ENCODE measurements at places on chromosomes 1 and 21.
A peak's percentile ranks its signal among the peaks of the same experiment; 100 is the strongest.

GRCh38 chr21:28159396-28159795, 833.3 kb downstream of the LTN1 start:
- DNase-seq = no peak

GRCh38 chr1:228216371-228217320, 8.8 kb downstream of the OBSCN start:
- DNase-seq = no peak

GRCh38 chr1:245217853-245218608, 63.2 kb downstream of the KIF26B start:
- no peak for DNase-seq

DNA sequence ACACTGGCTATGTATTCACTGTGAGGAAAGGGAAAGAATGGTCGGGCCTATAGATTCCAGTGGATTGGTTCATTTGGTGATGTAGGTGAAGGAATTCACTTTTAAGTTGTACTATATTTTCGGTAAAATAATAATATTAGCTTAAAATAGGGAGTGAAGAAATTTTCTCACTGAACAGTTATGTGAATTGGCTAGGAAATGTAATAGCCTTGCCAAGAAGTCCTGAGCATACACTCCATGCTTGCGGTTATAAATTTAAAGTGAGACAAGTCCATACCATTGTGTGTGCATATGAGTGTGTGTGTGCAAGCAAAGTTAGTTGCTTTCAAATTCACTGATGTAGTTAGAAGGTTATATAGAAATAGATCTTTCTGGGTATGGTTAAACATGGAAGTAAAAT, 1651.0 kb downstream of the NCAM2 start:
- no peak for DNase-seq

DNA sequence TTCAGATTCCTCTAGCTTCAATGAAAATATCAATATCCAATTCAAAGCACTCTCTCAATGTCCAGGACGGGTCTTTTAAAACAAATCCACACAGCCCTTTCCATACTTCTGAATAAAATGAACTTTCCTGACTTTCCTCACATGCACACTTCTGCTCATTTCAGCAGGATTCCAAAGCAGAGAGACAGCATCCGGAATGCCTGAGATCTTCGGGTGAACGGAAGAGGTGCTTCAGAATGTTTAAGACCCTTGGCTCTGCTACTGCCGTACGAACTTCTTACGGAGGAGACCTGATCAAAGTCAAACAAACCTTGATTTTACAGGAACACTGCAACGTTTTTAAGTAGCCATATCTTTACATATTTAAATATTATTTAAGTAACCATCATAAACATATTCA, 245.7 kb downstream of the PTBP2 start:
- DNase-seq = no peak

GRCh38 chr1:10617318-10617717, 142.6 kb downstream of the PEX14 start:
- no peak for DNase-seq

DNA sequence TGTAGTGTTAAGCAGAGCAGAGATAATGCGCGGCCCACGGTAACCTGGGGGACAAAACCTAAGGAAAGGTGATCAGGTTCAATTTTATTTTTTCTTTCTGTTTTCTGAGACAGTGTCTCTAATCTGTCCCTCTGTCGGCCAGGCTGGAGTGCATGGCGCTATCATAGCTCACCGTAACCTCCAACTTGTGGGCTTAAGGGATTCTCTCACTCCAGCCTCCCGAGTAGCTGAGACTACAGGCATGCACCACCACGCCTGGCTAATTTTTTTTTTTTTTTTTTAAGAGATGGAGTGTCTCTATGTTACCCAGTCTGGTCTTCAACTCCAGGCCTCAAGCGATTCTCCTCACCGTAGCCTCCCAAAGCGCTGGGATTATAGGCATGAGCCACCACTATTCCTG, 724 bp upstream of the ANKRD35 start:
- DNase-seq = no peak

DNA sequence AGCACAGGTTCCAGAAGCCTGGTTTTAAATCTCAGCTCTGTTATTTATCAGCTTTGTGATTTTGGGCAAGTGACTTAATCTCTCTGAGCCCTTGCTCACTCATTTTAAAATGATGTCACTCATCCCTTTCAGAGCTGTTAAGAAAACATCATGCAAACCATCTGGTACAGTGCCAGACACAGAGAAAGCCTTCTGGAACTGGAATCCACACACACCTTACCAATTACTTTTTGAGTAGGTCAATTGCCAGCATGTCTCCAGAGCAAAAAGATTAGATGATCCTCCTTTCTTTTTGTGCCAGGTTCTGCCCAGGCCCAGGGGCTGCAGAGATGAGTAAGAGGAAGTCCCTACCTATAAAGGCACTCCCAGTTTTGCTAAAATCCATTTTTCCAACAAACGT, 61.3 kb downstream of the ROR1 start:
- no peak for DNase-seq

GRCh38 chr1:116997066-116997465, 4.5 kb upstream of the CD101 start:
- no peak for DNase-seq

DNA sequence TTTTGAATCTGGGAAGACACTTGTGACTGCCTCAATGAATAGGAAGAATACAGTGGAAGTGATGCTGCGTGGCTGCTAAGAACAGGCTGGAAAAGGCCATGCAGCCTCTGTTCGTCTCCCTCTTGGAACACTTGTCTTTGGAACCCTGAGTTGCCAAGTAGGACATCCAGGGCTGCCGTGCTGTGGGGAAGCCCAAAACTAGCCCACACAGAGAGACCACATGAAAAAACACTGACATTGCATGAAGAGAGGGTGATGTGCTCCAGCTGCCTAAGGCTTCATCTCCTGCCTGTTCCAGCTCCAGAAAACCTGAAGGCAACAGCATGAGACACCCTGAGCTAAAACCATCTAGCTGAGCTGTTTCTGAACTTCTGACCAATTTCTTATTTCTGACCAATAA, 61.1 kb upstream of the GNG4 start:
- DNase-seq = no peak

GRCh38 chr21:42120101-42120902, 49.2 kb downstream of the UMODL1 start:
- DNase-seq = peak; percentile 88

DNA sequence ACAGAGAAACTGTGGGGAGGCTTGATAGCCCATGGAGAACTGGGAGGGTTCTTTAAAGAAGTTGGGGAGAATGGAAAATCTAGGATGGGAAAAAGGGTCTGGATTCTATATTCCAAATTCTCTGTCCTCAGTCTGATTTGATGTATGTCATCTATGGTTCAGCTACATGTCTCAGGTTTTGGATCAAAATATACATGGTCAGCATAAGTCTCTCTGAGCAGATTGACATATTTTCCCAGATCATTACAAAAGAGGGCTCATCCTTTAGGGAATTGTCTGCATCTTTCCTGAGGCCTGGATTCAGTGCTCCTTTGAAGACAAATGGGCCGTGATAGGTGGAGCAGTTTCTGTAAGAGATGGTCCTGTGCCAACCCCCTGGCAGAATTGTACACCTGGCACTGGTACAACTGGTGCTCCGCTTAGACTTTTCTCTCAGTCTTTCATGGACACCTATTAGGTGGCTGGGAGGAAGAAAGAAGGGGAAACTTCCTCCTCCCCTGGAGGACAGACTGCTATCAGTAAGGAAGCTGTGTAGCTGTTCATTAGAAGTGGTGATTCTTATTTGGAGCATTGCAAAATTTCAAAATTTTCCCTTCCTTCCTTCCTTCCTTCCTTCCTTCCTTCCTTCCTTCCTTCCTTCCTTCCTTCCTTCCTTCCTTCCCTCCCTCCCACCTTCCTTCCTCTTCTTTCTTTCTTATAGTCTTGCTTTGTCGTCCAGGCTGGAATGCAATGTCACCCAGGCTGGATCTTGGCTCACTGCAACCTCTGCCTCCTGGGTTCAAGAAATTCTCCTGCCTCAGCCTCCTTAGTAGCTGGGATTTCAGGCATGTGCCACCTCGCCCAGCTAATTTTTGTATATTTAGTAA, 26.1 kb upstream of the RGL1 start:
- DNase-seq = no peak

- DNase-seq = peak; percentile 18
Measured at GRCh38 chr1:90831910-90832309, 114.8 kb upstream of the BARHL2 start.

DNA sequence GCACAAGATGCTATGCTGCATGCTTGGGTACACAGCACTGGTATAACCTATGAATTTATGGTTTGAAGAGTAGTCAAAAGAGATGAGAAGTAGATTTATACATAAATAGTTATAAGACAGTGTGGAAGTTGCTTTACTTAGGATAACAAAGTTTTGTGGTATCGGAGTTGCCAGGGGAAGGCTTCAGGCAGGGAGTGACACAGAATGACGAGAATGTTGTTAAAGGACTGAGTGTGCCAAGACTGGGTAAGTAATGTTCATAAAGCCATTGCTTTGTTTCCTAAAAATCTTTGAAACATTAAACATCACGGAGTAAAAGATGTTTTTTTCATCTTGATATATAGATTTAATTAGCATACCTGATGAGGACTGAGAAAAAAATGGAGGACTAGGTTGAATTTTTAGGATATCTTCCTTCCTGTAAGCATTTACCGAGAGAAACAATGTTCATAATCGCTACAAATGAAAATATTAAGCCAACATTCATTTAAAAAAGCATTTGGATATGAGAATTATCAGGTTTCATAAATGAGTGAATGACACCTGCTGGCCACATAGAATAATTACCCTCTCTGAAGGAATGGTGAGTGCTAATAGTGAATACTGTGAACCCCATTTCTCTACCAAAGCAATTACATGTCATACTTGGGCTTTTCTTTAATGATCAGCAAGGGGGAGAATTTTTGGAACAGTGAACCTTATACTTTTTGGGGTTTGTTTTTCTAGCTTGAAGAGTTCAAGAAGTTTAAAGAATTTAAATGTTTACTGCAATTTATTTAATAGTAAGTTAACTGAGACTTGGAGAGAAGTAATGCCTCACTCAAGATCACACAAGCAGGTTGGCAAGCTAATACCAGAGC, 28.4 kb downstream of the EXTL2 start:
- no peak for DNase-seq

GRCh38 chr1:23854568-23854967, 13.5 kb downstream of the FUCA1 start:
- DNase-seq = no peak

DNA sequence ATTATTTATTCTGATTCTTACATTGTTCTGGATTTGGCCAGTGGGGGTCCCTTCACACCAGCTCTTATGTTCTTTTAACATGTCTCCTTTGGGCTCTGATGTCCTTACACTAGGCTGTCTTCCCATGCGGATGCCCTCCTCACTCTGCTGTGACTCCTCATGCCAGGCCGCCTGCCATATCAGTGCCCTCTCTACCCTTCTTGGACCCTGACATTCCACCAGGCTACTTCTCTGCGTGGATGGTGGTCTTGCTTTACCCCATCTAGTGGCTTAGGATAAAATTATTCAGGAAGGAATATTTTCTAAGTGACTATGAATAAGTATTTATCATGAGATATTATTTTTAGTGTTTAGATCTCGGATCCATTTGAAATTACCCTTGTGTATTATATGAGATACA, 21.2 kb downstream of the ATF6 start:
- no peak for DNase-seq

DNA sequence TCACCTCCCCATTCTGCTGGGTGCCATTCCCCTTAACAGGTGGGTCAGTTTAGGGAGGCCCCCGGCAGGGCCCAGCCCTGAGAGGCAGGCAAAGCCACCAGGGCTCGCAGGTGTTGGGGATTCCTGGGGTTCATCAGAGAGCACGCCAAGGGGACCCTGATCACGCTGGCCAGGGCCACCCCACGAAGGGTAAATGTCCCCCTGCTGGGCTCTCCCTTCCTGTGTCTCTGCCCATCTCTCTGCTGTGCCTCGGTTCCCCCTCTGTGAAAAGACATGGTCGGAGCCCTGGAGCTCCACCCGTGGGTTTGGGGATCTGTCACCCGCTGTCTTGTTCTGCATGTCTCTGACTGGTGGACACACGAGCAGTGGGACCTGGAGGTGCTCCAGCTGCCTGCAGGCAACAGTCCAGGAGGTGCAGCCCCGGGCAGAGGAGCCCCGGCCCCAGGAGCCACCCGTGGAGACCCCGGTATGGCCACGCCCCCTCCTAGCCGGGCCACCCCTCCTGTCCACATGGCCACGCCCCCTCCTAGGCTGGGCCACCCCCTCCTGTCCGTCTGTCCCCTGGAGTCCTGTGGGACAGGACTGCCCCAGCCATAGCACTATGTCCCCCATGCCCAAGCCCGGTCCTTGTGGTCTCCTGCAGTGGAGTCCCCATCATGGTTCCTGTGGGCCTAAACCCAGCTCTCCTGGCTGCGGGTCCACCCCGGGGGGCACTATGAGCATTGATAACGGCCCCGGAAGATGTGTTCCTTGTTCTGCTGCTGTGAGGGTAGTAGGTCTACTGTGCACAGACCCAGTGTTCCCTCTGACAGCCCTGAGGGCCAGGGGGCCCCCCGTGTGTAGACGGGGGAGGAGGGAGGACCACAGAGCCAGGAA, 6.5 kb downstream of the AIRE start:
- no peak for DNase-seq

DNA sequence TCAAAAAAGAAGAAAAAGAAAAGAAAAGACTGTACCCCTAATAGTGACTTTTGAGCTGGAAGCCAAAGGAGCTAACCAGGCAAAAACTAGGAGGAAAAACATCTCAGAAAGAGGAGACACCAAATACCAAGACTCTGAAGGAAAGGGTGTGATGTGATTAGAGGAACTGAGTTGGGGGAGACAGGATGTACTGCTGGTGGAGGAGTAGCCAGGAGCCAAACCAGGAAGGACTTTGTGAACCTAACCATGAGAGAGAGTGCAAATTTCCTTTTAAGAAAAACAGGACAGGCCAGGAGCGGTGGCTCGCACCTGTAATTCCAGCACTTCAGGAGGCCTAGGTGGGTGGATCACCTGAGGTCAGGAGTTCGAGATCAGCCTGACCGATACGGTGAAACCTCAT, 4.1 kb upstream of the RBP7 start:
- no peak for DNase-seq

DNA sequence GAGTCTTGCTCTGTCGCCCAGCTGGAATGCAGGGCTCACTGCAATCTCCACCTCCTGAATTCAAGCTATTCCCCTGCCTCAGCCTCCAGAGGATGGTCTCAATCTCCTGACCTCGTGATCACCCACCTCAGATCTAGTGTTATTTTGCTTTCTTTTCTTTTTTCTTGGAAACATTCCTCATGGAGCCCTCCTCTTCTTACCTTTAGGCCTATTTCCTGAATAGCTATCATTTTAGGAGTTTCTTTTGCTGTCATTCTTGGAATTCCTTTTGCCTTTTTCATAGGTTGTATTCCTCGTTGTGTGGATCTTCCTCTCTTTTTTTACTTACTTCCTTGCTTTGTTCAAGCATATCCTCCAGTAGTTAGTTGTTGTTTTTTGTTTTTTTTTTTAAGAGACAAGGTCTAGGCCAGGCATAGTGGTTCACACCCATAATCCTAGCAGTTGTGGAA, 173.8 kb downstream of the RASAL2 start:
- no peak for DNase-seq

GRCh38 chr21:25179116-25179515, 428.2 kb downstream of the MRPL39 start:
- DNase-seq = no peak

All from NCI-H1436 treated with DMSO at 0.1 percent for 48 hours (cell line).